ENCODE measurements at places on chromosomes 12 and 14.

DNA sequence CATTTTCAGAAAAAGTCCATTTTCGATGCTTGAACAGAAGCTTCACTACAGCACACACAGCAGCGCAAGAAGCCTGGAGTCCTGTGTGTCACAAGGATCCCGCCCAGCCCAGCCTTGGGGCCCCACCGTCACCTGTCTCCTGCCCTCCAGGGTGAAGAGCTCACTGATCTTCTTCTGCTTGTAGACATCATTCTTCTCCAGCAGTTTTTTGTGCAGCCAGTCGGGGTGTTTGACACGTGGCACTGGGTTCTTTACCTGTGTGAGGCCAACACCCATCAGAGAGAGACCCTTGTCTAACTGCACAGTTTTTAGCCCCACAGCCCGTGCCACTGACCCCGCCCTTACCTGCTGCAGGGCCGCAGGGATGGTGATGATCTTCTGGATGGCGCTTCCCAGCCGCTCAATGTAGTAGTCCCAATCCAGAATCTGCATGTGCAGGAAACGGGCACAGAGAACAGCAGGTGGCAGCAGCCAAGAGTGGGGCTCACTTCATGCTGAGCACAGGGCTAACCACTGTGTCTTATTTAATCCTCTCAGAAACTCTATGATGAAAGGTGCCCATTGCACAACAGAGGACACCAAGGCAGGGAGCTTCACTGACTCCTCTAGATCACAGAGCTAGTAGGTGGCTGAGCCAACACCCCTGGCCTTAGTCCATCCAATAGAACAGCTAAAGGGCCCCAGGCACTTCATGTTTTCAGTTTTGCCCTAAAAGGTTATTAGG is 30.0 kb downstream of the POLE start:
- DNase-seq: no peak

GRCh38 chr12:1519642-1520041 is 74.7 kb downstream of the FBXL14 start:
- no peak for DNase-seq

DNA sequence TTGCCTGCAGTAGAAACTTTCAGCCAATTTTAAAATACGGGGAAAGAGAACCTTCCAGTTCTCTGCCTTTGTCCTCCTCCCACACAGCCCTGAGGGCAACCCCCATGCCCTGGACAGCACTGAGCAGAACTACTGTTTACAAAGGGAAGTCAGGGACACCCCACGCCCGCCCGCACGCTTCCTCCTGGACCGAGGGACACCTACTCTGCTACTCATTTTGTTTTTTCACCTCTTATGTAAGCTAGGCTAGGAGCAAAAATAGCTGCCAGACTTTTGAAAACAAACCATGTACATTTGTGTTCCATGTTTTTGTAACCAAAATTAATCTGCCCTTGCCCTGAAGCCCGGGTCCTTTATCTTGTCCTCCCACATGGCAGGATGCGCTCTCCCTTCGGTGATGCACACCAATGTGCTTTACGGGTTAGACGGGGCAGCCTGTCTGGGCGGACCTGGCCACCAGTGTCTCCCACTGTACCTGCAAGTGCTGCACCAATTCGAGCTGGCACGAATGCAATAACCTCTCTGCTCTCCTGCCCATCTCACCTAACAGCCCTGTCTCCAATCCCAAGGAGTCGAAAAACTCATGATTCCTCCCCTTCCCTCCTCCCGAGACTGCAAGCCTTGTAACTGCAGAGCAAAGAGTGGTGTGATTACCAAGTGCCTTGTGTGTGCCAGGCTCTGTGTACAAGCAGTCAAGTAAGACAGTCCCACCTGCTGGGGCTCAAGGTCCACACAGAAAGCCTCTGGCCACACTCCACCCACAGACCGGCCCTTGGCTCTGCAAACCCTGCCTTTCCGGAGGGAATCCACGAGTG is 85.2 kb downstream of the CCDC88C start:
- no peak for DNase-seq

DNA sequence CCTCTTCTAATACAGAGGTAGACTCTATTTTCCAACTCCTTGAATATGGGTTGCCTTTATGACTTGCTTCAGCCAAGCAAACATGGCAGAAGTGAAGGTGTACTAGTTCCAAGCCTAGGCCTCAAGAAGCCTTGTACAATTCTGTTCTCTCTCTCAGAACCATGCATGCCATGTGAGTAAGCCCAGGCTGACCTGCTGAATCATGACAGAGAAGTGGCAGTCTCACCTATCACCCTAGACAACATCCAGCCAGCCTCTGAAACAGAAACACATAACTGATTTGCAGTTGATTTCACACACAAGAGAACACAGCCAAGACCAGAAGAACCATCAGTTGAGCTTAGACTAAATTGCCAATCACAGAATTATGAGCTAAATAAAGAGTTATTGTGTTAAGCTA is 157.2 kb downstream of the GARIN6 start:
- no peak for DNase-seq

- no peak for DNase-seq
Observed at GRCh38 chr12:95955549-95956159, 12.5 kb downstream of the AMDHD1 start.

All from T-helper 1 cell (primary cell).